ENCODE measurements at places on chromosomes 5 and 9.

GRCh38 chr5:7419367-7419766 is 23.4 kb downstream of the ADCY2 start:
- H3K27me3 ChIP-seq: no peaks in the 10 kb centered on the region
- DNase-seq: no peak
- H3K27ac ChIP-seq: no peak overlapping the region
- no peaks in the 10 kb centered on the region for H3K4me1 ChIP-seq
- H3K4me3 ChIP-seq: no peak overlapping the region

DNA sequence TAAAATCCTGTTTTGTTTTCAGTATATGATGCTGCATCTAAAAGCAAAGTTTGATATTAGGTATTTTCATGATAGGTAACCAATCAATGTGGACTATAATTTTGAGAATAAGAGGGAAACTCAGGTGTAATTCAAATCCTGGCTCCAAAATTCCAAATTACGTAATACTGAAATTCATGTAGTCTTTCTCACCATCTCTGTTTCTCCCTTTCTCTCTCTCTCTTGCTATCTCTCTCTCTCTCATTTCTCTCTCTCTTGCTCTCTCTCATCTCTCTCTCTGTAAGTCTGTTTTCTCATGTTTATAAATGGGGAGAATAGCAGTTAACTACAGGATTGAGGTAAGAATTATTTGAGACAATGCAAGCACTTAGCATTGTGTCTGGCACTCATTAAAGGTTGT is 401.1 kb upstream of the TLE4 start:
- H3K27me3 ChIP-seq: no peaks in the 10 kb centered on the region
- no peak for DNase-seq
- H3K36me3 ChIP-seq: no peaks in the 10 kb centered on the region
- no peak overlapping the region for H3K27ac ChIP-seq
- H3K4me3 ChIP-seq: no peak overlapping the region

- no peaks in the 10 kb centered on the region for H3K27me3 ChIP-seq
- peaks cover 66% of the 10 kb centered on the region for H3K36me3 ChIP-seq
- H3K4me1 ChIP-seq: peaks cover 29% of the 10 kb centered on the region
- H3K27ac ChIP-seq: no peak overlapping the region
These were observed 26.3 kb downstream of the PTGES2 start for GRCh38 chr9:128101231-128101661.

- peaks cover 10% of the 10 kb centered on the region for H3K27me3 ChIP-seq
- peak within 1 kb of the TSS; percentile 38 for H3K4me3 ChIP-seq
- H3K4me1 ChIP-seq: peaks cover 7% of the 10 kb centered on the region
- H3K27ac ChIP-seq: no peak within 1 kb of the TSS
These were observed at the start of gene FGFR4 for GRCh38 chr5:177086654-177087397. Gene FGFR4, plus strand, starts transcription at chr5:177086915. Its CDS starts 2,688 bp downstream, at chr5:177089603.

GRCh38 chr5:134813407-134813806 is 32.4 kb upstream of the C5orf24 start:
- peaks cover 91% of the 10 kb centered on the region for H3K36me3 ChIP-seq
- H3K4me1 ChIP-seq: no peaks in the 10 kb centered on the region
- H3K27ac ChIP-seq: no peak overlapping the region
- no peaks in the 10 kb centered on the region for H3K27me3 ChIP-seq
- DNase-seq: no peak
- no peak overlapping the region for H3K4me3 ChIP-seq

DNA sequence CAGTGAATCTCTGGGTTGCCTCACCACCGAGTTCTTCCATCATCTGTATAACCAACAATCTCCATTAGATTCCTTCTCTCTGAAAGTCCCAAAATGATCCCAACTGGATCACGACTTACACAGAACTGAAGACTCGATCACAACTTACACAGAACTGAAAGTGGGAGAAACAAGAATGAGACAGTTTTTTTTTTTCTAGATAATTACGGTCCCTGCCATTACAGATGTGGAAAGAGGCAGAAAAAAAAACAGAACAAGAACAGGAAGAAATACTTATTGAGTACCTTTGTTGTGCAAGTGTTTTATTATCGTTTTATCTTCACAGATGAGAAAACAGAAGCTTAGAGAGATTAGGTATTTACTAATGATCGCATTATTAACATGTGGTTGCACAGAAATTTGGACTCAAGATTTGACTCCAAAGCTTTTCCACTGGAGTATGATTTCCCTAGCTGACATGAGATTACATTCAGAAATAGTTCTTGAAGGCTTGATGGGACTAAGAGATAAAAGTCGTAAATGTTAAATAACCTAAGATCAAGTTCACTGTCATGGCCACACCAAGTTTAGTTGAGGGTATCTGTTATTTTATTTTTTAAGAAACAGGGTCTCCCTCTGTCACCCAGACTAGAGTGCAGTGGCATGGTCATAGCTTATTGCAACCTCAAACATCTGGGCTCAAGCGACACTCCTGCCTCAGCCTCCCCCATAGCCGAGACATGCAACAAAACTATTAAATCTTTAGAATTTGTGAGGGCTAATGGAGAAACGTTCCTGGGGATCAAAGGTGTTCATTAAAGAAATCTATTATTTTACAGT is 8.9 kb downstream of the PLK2 start:
- peaks cover 13% of the 10 kb centered on the region for H3K4me1 ChIP-seq
- H3K27me3 ChIP-seq: no peaks in the 10 kb centered on the region
- H3K4me3 ChIP-seq: no peak overlapping the region
- H3K36me3 ChIP-seq: peaks cover 50% of the 10 kb centered on the region
- H3K27ac ChIP-seq: no peak overlapping the region

Data from SJSA1 (cell line).